Activated T-cell treated with anti-CD3 and anti-CD28 coated beads, Interleukin-2, amount 50 U/mL, for 72 hours (primary cell): ENCODE measurements at places on chromosomes 13 and 19.

- no peak for DNase-seq
Observed at GRCh38 chr13:109900320-109900719, 113.9 kb upstream of the IRS2 start.

DNA sequence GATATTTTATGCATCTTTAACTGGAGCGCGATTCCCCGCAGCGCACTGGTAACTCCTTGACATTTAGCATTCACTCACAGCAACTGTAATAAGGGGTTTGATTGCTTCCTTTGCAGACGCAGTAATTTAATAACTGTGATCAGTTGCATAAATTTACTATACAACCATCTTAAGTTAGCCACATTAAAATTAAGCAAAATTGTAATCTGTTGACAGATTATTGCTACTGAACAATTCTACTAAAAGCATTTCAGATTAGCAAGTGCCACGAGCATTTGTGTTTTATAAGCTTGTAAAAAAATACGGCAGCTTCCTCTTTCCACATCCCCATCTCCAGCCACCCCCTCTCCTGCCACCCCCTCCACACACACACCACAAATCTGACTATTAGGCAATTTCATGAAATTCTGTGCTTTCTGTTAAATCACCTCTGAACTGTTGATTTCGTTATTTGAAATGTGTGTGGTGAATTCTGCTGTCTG is 44.4 kb downstream of the TSHZ3 start:
- no peak for DNase-seq

- no peak for DNase-seq
Observed at GRCh38 chr19:3010871-3011270, 18.2 kb downstream of the TLE2 start.

GRCh38 chr13:110307767-110308655 is 927 bp downstream of the COL4A2 start:
- DNase-seq, result no peak

GRCh38 chr13:50144246-50145160 is 129.3 kb downstream of the KCNRG start:
- DNase-seq, result no peak

DNA sequence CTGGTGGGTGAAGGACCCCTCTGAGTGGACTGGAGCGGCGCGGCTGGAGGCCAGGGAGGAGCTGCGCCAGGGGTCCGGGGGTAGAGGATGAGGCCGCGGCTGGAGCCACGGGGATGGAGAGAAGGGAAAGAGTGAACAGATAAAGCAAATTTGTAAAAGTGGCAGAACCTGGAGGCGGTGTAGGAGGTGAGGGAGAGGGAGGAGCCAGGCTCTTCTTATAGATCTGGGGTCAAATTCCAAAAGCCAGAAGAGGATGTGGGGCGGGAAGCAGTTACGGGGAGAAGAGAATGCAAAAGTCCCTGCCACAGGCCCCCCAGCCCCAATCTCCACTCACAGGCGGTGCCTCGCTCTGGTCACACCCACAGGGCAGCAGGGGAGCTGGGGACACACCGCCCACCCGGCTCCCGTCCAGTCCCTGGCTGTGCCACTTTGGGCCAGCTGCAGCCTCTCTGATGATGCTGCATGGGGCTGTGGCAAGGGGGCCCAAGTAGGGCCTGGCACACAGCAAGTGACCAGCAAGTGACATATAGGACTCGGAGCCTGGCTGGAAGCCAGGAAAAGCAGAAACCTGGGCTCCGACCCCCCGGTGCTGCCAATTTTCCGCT is 11.1 kb downstream of the LRRC4B start:
- DNase-seq, result no peak
